ENCODE measurements at places on chromosomes 16 and 17. TPM values are rescaled to one million over a fixed set of nuclear protein-coding genes. Genes with fewer than 3 reads are reported as not detected.

SYCE1L gene
- total RNA-seq, result 7.4 TPM

TBC1D3 gene
- not detected for total RNA-seq

MT1G gene
- total RNA-seq, result 22.4 TPM

TBC1D3C gene
- not detected for total RNA-seq

PLXDC1 gene
- total RNA-seq, result 5.0 TPM

ABCA6 gene
- total RNA-seq, result 5.7 TPM

HOXB13 gene
- total RNA-seq, result 39.4 TPM

GCSH gene
- total RNA-seq, result 10.2 TPM

FMNL1 gene
- total RNA-seq, result 12.2 TPM

TP53TG3C gene
- total RNA-seq, result not detected

PDF gene
- 10.1 TPM for total RNA-seq

CES2 gene
- 624 TPM for total RNA-seq

TMEM238L gene
- 89.7 TPM for total RNA-seq

CCR7 gene
- 0.95 TPM for total RNA-seq

CHST4 gene
- not detected for total RNA-seq

NPIPA5 gene
- total RNA-seq, result 1.1 TPM

EPOP gene
- total RNA-seq, result 0.46 TPM

CDRT15 gene
- not detected for total RNA-seq

C17orf100 gene
- 2.0 TPM for total RNA-seq

MMP25 gene
- 1.1 TPM for total RNA-seq

CACNG3 gene
- total RNA-seq, result not detected

CFAP119 gene
- total RNA-seq, result 5.9 TPM

CMTM2 gene
- total RNA-seq, result not detected

RNF43 gene
- total RNA-seq, result 37.3 TPM

SLC6A2 gene
- total RNA-seq, result 0.31 TPM

UNC45B gene
- not detected for total RNA-seq

MMP2 gene
- total RNA-seq, result 57.5 TPM

PRSS21 gene
- total RNA-seq, result 6.4 TPM

PYY gene
- total RNA-seq, result 61.2 TPM

TBC1D3K gene
- not detected for total RNA-seq

SPN gene
- 1.8 TPM for total RNA-seq

SCN4A gene
- total RNA-seq, result not detected

C1QL1 gene
- total RNA-seq, result 0.58 TPM

GRIN2A gene
- 0.24 TPM for total RNA-seq

FSCN2 gene
- total RNA-seq, result 4.9 TPM

ZNF668 gene
- total RNA-seq, result 10.9 TPM

JPH3 gene
- total RNA-seq, result 0.39 TPM

MYH2 gene
- total RNA-seq, result not detected
